ENCODE measurements at places on chromosomes 2 and 18. TPM values are rescaled to one million over a fixed set of nuclear protein-coding genes. Genes with fewer than 3 reads are reported as not detected.

DNA sequence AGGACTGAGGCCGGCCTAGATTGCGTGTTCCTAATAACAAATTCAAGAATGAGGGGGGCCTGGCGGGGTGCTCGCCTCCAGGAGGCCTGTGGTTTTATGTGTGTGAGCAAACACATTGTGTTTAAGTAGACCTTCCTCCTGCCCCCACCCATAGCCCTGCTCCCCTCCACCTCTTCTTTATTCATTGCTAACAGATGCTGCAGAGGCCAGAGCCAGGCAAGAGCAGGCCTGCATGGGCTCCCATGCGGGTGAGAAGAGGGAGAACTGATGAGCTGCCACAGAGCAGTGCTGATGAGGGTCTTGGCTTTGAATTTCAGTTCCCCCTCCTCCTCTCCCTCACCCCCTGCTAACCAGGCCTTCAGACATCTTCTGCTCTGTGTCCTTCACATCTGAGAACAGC, 154.6 kb downstream of the OSR1 start:
- DNase-seq: no peak

DNA sequence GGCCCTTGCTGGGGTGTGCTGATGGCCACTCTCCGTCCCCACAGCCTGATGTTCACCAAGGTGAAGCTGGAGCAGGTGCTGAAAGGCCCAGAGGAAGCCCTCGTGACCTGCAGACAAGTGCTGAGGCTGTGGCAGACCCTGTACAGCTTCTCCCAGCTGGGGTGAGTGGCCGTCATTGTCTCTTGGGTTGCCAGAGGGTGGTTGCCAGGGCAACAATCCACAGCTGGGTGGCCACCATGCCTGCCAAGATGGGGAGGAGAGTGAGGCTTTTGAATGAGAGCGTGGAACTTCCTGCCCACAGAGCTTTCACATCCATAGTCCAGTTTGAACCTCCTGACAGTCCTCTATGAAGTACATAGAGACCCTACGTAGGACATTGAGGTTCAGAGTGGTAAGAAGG, 108.8 kb downstream of the STPG4 start:
- no peak for DNase-seq

DNA sequence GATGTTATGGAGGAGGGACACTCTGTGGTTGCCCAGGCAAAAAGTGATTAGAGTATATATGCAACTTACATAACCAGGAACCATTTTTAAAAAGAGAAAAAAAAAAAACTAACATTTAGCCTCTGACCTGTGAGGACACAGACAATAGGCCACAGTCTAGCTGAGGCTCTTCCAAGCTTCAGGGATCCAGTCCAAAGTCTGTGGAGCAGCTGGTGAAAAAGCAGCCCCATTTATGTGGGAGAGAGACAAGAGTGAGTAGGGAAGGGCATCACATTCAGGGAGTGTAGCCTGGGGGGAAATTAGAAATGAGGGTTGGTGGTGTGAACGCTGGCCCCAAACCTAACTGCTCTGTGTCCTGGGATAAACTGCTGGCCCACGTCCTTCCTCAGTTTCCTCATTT, 122.8 kb downstream of the MYO5B start:
- DNase-seq: no peak

GRCh38 chr18:1652018-1652417, 747.3 kb downstream of the ADCYAP1 start:
- DNase-seq: no peak

DNA sequence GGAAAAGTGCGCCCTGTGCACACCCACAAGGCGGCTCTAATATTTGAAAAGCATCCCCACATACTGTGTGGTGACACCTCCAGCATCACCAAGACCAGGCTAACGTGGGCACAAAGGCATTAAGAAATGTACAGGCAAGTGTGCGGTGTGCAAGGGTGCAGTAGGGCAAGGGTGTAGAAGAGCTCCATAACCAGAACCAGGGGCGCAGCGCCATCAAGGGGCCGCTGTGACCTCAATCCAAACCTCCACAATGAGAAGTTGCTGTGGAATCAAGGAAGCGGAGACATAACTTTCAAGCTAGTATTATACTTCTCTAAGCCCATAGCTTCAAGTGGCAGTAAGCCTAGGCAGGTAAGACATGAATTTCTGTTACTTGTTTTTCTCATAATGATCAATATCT, 13.0 kb downstream of the L3MBTL4 start:
- DNase-seq: peak; percentile 61

- no peak for DNase-seq
Measured at GRCh38 chr2:201465524-201465971, 14.0 kb downstream of the STRADB start.

GRCh38 chr18:77054606-77055428, 77.8 kb downstream of the MBP start:
- peak; percentile 82 for DNase-seq

- DNase-seq: no peak
Measured at GRCh38 chr2:19899985-19900930, 1.5 kb downstream of the TTC32 start.

DNA sequence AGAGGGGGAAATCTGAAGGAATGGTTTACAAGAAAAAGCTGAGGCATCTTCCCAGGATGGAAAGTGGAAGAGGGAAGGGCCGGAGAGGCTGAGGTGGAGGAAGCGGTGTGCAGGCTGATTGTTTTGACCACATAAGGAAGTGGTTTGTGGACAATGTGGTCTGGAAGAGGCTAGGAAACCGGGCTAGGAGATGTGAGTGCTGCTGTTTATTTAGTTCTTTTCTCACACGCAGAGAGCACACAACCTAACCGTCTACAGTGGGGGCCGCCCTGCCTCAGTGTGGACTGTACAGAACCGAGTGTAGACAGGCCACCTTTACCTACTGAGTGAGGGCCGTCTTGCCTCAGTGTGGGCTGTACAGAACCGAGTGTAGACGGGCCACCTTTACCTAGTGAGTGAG, 251.7 kb upstream of the PXDN start:
- no peak for DNase-seq

DNA sequence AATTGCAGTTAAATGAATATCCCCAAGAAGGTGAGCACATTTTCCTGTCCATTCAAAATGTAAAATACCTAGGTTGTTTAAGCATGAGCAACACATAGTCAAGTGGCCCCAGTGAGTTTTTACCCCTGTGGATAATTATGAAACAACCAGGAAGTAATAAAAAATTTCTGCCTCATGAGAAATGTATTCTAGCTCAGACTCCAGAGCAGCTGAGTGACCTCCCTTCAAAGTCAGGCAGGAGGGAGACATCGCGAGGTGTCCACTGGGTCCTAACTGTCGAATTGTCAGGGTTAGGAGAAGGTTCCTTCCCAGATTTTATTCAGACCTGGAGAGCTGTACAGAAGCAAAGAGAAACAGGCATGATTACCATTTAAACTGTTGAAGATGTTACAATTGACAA, 416.6 kb upstream of the SMIM21 start:
- DNase-seq: no peak

The SLC9A4 gene
- not detected for total RNA-seq

The TCF7L1 gene
- total RNA-seq: 9.9 TPM

The ONECUT2 gene
- 0.89 TPM for total RNA-seq

The KIAA2012 gene
- not detected for total RNA-seq

The POTEI gene
- 0.07 TPM for total RNA-seq

The NOSTRIN gene
- total RNA-seq: not detected

The CTLA4 gene
- total RNA-seq: not detected

Measured in H7 (cell line).